ENCODE measurements at places on chromosomes 13 and 19.

- DNase-seq: no peak
These were observed 224.5 kb downstream of the GPC5 start for GRCh38 chr13:91622778-91623550.

DNA sequence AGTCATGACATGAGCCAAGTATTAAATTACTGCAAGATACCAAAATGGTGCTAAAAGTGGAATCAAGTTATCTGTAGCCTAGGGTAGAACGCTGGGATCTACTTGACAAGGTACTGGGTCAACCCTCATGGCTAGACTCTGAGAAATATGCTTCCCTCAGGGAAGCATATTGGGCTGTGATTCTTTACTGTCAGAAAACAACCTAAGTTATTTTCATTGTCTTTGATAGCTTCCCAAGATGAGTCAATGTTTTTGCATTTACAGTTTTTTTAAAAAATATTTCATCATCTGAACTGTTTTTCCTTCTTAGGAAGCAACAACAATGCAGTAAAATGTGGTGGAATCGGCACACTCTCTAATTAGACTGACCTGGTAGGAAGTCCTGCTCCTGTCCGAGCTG, 218.0 kb downstream of the RGCC start:
- DNase-seq: no peak

DNA sequence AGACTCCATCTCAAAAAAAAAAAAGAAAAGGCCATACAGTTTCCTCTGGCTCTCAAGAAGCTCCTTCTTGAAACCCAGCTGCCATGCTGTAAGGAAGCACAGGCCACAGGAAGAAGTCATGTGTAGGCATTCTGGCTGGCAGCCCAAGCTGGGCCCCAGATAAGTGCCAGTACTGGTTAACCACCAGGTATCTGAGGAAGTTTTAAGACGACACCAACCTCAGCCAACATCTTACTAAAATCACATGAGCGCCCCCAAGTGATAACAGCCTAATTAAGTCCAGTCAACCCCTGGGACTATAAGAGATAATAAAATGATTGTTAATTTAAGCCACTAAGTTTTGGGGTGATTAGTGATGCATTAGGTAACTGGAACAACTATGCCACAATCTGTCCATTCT, 27.4 kb upstream of the AKT2 start:
- DNase-seq: no peak

- peak; percentile 74 for DNase-seq
These were observed 40.8 kb upstream of the ISYNA1 start for GRCh38 chr19:18478545-18479311.

- no peak for DNase-seq
These were observed 9.8 kb downstream of the ZSWIM4 start for GRCh38 chr19:13804830-13805683.

DNA sequence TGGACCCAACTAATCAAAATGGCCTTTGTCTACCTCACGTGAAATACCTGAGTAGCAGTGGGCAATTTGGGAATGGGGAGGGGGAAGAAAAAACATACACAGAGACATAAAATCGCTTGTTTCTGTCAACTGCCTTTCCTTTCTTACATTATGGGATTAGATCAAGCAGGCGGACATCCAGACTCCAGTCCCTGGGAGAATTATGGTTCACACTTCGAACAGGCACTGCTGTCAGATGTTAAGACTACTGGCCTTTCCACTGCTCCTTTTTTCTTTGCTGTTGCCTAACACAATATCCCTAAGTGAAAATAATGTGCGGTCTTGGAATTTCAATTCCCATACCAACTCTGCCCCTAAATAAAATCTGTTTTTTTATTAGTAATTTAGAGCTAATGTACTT, 1719.7 kb upstream of the SLC10A2 start:
- no peak for DNase-seq

- DNase-seq: no peak
These were observed 19.7 kb downstream of the ARHGEF18 start for GRCh38 chr19:7368456-7368855.

- DNase-seq: no peak
These were observed 62.2 kb downstream of the KCNRG start for GRCh38 chr13:50077431-50077830.

- DNase-seq: no peak
These were observed 899.5 kb upstream of the SLC10A2 start for GRCh38 chr13:103965506-103966243.

- DNase-seq: no peak
These were observed 23.8 kb downstream of the GJA3 start for GRCh38 chr13:20136781-20137703.

DNA sequence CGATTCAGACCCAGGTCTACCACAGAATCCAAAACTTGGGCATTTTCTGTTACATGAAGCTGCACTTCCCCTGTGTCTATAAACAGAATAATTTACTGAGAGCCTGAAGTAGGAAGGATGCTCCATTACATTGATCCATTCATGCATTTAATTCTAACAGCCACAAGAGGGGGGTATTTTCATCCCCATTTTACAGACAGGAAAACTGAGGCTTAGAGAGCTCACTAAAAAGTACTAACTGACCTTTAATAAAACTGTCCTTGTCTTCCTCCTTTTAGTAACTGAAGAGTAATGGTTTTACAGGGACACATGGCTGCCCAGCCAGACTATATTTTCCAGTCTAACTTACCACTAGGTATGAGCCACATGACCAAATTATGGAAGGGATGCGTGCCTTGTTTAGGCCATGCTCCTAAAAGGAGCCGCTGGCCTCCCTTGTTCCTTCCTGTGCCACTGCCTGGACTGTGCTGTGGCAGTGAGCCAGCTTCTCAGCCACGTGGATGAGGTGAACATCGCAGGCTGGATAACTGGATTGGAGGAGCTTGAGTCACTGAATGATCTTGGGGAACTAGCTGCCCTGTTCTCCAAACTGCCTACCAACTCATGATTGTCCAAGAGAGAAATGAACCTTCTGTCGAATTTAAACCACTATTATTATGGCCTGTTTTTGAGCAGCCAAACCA, 108.3 kb downstream of the DOCK9 start:
- DNase-seq: no peak

GRCh38 chr13:114256547-114256946, 21.9 kb downstream of the CDC16 start:
- no peak for DNase-seq

DNA sequence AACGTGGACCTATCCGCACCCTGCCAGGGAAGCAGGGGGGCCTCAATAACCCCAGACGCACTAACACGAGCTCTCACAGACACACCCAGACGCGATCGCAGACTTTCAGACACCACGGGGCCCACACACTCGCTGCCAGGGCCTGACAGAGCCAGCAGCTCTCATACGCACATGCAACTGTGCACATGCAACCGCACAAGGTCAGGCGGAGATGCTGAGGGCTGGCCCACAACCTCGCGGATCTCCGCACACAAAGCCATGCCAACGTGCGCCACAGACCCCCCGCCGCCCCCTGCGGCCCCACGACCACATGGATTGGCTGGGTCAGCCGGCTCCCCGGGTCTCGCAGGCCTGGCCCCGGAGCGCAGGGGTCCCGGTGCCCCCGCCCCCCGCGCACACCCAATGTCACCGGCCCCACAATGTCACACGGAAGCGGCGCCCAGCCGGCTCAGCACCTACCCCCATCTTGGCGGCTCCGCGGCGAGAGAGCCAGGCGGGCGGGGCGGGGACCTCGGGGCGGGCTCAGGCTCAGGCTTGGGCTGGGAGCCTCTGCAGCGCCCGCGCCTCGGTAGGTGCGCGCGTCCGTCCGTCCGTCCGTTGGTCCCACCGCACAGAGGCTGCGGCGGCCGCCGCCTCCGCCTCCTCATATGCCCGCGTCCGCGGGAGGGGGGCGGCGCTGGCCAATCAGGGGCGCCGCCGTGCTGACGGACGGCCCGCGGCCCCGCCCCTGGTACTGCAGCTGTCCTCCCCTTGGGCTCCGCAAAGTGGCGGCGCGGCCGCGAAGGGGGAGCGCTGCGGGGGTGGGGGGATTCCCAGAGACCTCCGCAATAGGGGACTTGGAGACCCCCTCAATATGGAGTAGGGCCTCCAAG, at the start of gene ATP1A3:
Gene ATP1A3, minus strand, starts transcription at position 619 of the 872 bp plus-strand sequence. Its CDS starts 154 bp downstream, at position 465.
- DNase-seq: peak; percentile 24

GRCh38 chr19:35344511-35345031, 3.1 kb upstream of the FFAR1 start:
- DNase-seq: no peak

DNA sequence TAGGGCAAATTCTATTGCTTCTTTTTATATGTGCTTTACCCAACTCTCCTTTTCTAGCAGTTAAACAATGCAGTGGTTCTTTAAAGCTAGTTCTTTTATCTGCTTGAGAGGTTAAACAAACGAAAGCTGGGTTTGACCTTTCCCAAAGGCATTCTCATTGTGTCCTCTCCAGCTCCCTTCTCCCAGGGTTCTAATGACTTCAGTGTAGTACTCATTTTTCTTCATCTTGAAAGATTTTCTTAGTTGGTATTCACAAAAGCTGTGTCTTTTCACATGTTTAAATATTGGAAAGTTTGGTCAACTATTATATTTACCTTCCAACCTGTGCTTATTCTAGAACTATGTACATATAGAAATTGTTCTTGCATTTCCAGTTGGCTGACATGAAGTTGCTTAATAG, 1.5 kb downstream of the WASF3 start:
- no peak for DNase-seq

- DNase-seq: no peak
These were observed 47.1 kb downstream of the ZNF568 start for GRCh38 chr19:36963280-36963679.

DNA sequence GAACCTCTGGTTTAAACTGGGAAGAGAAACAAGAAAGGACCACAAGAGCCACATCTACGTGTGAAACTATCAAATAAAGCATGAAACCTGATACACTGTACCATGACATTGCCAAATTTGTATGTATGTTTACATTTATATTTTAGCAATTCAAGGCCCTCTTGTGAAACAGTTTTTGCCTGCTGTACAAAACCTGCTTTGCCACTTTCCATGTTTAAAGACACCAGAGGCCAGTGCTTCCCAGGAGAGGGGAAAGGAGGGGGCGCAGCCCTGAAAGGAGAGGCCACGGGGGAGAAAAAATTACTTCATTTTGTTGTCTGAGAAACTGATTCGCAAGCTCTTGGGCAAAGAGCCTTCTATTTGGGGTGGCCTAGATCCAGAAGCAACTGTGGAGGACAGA, 124.8 kb downstream of the DCLK1 start:
- DNase-seq: no peak

GRCh38 chr13:58594747-58595600, 963.4 kb downstream of the PCDH17 start:
- DNase-seq: no peak

- DNase-seq: no peak
These were observed 9.7 kb upstream of the PTBP1 start for GRCh38 chr19:787536-787935.

- peak; percentile 57 for DNase-seq
These were observed 30.7 kb upstream of the ZNF429 start for GRCh38 chr19:21474671-21475181.

GRCh38 chr13:36454987-36455386, 22.7 kb downstream of the CCNA1 start:
- DNase-seq: no peak

GRCh38 chr19:34667349-34668076, 9.4 kb downstream of the SCGB2B2 start:
- DNase-seq: no peak

DNA sequence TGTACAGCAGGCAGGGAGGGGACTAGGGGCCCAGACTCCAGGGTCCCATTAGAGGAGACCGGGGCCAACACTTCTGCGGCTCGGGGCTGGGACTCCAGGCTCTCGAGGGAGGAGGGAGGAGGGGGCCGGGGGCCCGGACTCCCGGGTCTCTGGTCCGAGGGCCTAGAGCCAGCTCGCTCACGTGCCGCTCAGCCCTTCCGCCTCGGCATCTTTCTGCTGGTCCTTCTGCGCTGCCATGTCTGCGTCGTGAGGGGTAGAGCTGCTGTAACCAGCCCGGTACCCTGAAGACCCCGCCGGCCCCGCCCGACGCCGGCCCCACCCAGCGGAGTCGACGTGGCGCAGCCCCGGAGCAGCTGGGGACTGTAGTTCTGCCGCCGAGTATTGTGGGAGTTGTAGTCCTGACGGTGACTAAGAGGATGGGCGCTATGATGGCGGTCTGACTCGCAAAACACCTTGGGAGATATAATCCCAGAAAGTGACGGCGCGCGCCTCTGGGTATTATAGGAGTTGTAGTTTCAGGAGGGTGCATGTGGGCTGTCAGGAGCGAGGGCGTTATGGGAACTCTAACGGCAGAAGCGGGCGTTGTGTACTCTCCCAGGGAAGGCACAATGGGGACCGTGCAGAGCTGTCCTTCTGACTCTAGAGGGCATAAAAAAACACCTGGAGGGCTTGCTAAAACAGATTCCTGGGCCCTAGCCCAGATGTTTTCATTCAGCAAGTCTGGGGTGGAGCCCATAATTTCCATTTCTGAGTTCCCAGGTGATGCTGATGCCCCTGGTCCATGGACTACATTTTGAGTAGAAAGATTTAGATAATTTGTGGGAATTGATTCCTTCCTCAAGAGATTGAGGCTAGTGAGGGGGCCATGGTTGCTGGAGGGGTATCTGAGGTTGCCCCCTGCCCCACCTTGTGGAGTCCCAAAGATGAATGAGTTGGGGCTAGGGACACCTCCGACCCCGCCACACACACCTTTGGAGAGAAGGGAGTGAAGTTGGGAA, at the start of gene RABAC1:
Gene RABAC1, minus strand, starts transcription at position 266 of the 998 bp plus-strand sequence. Its CDS starts 29 bp downstream, at position 237.
- DNase-seq: peak; percentile 91

DNA sequence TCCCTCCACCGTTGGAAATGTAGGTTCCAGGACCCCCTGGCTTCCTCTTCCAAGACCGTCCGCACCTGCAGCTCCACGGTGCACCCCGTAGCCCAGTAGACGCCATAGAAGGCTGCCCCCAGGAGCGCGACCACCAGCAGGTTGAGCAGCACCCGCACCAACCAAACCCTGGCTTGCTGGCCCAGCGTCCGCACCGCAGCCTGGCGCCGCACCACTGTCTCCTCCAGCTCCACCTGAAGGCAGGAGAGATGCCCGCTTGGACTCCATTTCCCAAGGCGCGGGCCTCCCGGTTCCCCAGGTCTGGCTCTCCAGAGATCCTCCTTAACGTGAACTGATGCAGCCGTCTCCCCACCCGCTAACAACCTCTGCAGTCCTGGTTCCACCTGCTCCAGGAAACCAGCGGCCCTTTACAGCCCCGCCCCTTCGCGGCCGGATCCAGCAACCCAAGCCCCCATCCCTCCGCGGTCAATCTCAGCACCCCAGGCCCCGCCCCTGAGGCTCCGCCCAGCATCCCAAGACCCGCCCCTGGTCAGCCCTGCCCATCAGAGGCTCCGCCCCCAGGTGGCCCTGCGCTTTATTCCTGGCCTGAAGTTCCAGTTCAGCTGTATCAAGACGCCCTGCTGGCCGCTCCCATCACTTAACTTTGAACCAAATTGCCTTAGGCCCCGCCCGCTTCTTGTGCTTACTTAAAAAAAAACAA, 5.0 kb upstream of the LENG1 start:
- no peak for DNase-seq

DNA sequence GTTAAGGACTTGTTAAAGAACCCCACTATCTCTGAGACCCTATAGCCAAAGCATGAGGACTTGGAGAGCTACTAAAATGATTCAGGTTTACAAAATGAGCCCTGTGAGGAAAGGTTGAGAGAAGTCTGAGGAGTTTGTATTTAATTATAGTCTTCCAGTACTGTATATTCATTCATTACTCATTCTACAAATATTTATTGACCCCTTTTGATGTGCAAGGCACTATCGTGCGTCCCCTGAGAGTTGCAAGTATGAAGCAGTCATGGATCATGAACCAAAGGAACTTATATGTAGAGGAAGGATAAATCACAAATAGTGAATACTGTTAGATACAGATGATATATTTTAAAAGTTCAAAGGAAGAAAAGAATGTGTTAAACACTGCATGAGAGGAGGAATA, 84.4 kb downstream of the DNAJC15 start:
- DNase-seq: no peak
